ENCODE measurements at places on chromosomes 6 and 20.
A peak's percentile ranks its signal among the peaks of the same experiment; 100 is the strongest.

- DNase-seq: no peak
Observed at GRCh38 chr20:57259938-57260921, 6.2 kb downstream of the BMP7 start.

DNA sequence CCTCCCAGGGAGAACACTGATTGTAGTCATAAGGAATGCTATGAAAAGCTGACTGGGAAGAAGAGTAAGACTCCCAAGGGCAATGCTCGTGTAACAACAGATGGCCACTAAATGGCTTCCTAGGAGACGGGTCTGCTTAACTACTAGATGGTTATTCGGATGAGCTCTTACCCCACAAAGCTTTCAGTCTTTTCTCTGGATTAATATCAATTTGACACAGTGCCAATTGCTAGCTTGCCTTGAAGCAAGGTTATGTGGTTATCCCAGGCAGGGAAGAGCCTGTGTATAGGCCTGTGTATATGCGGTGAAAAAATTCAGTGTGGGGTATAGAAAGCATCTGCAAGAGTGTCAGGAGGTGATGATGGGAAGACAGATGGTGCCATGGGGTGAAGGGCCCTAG, 86.4 kb upstream of the NOX3 start:
- no peak for DNase-seq

- no peak for DNase-seq
Observed at GRCh38 chr6:159092631-159093030, 47.8 kb upstream of the TAGAP start.

GRCh38 chr20:47875297-47876025, 90.2 kb upstream of the SULF2 start:
- peak; percentile 18 for DNase-seq

DNA sequence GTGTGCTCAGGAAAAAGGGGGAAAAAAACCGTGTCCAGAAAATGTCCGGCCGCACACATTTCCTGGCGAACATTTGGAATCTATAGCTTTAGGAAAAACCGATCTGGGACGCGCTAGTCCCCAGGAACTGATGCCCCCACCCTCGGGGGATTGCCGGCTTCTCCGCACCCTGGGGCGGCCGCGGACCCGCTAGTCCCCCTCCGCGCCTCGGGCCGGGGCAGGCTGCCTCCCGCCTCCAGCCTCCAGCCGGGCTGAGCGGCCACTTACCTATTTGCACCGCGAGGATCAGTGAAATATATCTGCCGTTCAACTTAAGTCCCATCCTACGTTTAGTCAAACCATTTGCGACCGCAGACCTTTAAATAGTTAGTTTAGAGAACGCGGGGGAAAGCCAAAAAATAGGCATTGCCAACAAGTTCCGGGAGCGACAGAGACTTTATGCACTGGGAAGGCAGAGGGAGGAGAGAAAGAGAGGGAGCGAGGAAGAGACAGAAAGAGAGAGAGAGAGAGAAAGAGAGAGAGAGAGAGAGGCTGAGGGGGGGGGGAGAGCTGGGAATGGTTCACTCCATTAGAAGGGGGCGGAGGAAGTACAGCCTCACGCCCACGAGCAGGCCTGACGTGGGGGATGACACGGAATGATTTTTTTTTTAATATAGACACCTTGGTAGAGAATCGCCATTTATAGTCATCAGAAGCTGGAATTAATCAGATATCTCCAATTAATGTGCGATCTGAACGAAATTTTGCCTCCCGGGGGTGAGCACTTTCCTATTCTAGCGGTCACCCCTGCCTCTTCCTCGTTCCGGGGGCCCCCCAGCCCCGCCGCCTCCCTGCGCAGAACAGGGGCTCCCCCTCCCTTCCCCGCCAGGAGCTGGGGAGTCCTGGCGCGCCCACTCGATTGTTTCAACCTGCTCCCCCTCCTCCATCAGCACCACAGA, at the start of gene NRN1:
Gene NRN1 (minus strand): TSS at position 498 of the 938 bp plus-strand sequence. CDS start 176 bp downstream, at position 322.
- DNase-seq: peak; percentile 43

DNA sequence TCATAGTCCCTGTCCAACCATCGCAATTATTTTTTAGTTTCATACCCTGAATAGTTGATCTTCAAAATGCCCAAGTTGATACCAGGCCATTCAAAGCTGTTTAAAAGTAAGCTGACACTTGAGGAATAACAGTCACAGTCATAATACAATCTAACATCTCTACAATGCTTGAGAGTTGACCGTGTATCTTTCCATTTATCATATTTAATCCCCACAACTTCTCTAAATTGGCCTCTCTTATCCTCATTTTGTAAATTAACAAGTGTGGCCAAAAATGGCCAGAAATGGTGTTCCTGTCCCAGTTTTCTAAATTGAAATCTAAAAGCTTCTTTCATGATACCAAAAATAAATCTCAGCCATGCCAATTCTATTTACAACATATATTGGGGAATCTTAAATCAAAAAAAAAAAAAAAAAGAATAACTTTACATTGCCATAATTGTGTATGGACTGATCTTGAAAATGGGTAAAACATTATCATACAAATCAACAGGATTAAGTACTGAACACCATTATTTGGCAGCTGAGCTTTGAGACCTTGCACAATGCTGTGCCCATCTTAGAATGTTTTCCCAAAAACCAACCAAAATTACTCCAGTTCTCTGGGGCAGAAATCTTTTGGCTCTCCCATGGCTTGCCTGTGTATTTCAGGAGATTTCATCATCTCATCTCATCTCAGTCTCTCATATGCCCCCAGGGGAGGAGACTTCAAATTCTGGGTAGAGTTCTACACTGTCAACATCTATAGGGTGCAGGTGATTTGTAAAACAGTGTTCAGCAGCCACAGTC, 448.7 kb upstream of the JARID2 start:
- no peak for DNase-seq

DNA sequence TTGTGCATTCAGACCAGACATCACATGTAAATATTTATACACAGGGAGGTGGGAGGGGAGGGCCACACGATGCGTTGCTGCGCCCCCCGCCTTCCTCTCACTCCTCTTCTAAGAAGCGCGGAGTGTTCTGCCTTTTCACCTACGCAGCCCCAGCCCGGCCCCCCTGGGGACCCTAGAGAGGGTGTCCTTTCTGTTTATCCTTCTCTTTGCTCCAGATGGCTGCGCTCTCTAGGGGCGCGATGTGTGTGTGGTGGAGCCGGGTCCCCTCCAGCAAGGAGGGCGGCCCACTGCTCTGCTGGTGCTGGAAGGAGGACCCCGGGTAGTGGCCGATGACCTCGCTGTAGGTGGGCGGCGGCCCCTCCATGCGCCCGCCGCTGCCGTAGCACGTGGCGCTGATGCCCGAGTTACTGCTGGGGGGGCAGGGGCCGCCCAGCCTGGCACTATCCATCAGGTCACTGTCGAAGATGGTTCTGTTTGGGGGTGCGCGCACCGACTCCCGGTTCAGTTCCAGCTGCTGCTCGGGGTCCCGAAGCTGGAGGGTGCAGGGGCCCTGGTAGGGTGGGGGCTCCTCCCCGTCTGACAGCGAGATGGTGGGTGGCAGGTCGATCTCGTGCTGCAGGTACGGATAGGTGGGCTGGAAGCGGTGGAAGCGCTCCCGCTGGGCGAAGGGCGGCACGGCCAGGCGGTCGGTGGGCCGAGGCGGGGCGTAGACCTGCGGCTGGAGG, 31.8 kb upstream of the ZBP1 start:
- no peak for DNase-seq

GRCh38 chr6:17869010-17869752, 118.3 kb downstream of the KIF13A start:
- DNase-seq: no peak

DNA sequence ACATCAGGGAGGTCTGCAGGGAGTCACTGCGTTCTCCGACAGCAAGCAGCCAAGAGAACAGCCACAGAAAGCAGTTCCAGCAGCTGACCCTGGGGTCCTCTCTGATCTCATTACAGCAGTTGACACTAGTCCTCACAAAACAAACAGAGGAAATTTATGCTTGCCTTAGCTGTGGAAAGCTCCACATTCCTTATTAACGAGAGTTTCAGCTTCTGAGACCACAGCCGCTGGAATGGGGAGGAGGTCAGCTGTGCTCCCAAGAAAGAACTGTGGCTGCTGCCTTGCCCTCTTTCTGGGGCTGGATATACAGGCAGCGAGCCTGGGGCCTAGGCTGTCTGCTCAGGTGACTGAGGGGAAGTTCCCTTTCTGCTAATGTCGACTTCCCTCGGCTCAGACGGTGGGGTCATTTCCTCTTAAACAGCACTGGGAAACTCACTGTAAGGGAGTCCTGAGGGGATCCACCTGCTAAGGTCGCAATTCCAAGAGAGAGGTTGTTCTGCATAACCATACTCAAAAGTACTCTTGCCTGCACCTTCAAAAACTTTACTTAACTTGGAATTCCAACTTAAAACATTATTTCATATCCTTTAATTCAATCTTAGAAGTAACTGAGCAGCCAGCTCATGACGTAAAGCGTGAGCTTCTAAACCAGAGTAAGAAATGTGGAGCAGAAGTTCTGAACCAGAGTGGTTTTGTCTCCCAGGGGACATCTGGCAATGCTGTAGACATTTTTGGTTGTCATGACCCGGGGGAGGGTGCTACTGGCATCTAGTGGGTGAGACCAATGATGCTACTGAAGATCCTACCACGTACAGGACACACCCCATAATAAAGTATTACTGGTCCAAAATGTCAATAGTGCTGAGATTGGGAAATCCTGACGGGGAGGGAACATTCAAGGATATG, 80.3 kb downstream of the BACH2 start:
- DNase-seq: no peak

DNA sequence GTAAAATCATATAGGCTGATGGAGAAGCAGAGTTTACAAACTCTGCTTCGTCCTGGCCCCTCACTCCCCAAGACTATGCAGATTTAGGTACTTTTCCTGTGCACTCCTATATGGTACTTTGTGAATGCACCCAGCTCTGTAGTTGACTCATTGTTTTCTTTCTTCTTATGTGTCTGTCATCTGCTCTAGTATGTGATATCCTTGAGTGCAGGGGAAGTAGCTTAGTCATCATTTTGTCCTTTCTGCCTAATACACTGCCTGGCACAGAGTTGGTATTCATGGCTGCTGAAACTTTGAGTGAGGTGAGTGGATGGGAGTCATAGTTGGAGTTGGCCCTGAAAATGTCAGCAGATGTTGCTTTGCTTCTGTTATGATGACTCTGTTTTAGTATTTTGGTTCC, 222.6 kb downstream of the RNF144B start:
- DNase-seq: peak; percentile 4

DNA sequence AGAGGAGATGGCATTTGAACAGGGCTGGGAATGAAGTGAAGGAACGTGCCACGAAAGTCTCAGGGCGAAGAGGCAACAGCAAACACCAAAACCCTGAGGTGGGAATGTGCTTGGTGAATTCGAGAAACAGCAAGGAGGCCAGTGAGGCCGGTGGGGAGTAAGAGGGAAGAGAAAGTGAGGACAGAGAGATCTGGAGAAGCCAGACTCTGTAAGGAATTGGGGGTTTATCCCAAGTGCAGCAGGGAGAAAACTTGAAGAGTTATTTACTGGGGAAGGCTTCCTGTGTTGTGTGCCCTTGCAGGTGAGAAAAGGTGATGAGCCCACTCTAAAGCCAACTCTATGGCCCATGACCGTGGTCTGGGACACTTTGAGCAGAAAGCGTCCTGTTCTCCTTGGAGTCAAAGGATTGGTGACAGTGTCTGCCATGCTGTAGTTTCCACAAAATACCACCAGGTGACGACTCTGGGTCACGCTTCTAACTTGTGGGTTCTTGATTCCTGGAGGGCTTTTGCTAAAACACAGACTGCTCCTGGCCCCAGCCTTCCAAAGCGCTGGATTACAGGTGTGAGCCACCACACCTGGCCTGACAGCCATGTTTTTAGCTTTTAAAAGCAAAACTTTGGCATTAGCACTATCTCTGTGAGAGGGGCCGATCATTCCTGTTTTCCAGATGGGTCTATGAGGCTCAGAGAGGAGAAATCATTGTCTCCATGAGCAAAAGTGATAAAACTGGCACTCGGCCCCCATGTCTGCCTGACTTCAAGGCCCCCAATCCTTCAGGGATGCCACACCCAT, 18.0 kb upstream of the CSNK2A1 start:
- peak; percentile 56 for DNase-seq

GRCh38 chr6:138844192-138844591, 48.3 kb downstream of the ECT2L start:
- peak; percentile 9 for DNase-seq

DNA sequence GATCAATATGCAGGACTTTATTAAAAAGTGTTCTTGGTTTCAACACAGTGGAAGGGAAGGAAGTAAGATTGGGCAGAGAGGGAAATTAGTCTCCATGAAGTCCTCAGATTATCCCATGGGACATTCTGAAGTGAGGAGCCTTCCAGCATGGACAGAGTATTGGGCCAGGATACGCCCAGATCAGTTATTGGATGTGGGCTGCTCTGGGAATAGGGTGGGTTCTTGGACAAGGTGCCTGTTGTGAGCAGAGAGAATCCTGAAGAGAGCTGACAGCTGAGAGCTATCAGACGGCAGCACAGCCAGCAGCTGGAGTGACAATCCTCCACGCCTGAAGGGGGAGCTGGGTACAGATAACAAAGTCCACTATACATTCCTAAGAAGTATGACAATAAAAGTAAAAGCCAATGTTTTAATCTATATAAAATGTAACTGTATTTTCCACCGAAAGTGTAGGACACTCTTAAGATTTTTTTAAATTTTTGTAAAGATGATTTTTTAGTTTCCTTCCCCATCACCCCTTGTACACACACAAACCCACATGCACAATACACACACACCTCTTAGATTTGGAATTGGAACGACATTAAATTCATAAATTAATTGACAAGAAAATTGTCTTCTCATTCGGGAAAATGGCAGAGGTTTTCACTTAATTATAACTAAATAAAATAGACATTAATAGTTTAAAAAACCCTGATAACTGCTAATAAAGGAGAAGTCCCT, 107.8 kb downstream of the FBXO5 start:
- no peak for DNase-seq

DNA sequence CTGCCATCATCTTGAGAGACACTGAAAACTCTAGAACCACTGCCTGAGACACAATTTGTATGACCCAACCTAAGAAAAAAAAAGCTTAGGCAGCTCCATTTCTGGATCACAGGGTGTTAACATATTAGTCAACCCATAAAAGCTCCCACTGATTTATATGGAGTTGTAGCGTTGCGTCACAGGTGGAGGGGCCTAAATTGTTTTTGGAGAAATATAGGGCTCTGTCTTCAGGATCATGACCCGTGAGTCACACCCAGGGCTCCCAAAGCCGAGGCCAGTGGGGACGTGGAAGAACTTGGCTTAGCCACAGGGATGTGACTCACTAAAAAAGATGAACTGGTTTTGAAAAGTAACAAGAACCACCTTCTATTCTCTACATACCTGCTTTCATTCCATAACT, 116.5 kb upstream of the BMP2 start:
- peak; percentile 51 for DNase-seq

GRCh38 chr6:14443629-14444268, 326.2 kb downstream of the CD83 start:
- no peak for DNase-seq

GRCh38 chr6:35237476-35237875, 22.1 kb upstream of the ZNF76 start:
- no peak for DNase-seq

DNA sequence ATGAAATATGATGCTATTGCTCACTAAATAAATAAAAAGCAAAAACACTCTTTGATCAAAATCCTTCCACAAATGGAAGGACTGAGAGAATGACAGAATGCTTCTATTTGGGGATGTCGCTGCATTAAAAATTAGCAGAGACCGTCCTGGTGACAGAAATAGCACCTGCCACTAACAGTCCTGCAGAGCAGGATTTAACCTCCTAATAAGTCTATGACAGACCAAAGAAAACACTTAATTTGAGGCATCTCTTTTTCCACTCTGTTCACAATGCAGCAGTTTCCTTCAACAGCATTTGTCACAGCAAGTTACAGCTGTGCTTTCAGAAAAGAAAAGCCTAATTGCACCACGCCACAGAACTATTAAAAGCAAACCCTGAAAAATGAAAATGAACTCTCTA, 140.6 kb upstream of the BEND6 start:
- DNase-seq: no peak

Data from brain microvascular endothelial cell (primary cell).